Stimulated activated naive CD4-positive, alpha-beta T cell (primary cell): ENCODE measurements at places on chromosomes 7 and 10.

DNA sequence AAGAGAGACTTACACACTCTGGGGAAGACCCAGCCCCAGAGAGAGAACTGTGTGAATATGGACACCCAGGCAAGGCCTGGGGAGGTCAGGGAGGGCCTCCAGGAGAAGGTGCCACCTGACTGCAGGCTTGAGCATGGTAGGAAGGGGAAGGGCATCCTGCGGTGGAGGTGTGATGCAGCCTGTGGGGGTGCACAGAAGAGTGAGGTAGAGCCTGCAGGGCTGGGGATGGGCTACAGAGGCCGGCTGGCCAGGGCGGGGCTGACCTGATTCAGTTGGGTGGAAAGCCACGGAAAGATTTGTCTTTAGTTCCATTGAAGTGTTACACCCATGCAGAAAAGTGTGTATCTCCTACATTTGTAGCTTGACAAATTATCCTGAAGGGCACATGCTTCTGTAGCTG lies 47.6 kb downstream of the ZMIZ1 start:
- DNase-seq, result no peak

GRCh38 chr10:106338486-106338885 lies 826.0 kb downstream of the SORCS1 start:
- DNase-seq, result no peak

DNA sequence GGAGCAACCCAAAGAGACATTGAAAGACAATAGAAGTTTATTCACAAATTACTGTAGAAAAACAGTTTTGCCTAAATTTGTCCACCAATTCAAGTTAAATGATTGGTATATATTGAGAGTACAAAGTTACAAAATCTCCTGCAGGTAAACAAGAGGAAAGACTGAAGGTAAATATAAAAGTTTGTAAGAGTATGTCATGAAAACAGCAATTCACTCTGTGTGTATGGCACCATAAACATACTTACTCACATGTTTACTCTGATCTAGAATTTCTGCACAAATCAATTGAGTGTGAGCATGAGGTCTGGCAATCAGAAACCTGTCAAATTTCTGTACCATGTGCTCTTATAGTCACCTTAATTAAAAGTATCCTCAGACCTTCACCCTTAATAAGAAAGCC lies 800.9 kb upstream of the MBL2 start:
- no peak for DNase-seq

DNA sequence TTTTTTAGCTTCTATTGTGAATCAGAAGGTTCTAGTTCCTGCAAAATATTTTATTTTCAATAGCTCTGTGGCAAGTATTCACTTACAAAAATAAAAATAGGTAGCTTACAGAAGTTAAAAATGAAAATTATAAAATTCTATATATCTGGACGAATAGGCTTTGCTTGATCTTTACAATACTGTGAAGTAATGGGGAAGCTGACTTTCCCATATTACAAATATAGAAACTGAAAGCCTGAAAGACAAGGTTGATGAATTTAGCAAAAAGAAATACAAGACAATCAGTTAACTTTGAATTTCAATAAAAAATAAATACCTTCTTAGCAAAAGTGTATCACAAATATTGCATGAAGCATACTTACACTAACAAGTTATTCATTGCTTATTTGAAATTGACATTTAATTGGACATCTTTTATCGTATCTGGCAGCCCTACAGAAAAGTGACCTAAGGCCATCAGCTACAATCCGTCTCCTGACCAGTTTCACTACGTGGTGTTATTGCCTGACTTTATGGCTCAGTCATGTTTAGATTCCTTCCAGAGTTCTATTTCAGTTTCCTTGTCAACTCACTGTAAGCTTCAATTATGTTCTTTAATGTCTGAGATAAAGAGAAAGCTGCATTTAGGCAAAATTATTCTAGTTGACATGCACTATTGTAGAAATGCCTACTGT lies 310.5 kb upstream of the HGF start:
- no peak for DNase-seq

DNA sequence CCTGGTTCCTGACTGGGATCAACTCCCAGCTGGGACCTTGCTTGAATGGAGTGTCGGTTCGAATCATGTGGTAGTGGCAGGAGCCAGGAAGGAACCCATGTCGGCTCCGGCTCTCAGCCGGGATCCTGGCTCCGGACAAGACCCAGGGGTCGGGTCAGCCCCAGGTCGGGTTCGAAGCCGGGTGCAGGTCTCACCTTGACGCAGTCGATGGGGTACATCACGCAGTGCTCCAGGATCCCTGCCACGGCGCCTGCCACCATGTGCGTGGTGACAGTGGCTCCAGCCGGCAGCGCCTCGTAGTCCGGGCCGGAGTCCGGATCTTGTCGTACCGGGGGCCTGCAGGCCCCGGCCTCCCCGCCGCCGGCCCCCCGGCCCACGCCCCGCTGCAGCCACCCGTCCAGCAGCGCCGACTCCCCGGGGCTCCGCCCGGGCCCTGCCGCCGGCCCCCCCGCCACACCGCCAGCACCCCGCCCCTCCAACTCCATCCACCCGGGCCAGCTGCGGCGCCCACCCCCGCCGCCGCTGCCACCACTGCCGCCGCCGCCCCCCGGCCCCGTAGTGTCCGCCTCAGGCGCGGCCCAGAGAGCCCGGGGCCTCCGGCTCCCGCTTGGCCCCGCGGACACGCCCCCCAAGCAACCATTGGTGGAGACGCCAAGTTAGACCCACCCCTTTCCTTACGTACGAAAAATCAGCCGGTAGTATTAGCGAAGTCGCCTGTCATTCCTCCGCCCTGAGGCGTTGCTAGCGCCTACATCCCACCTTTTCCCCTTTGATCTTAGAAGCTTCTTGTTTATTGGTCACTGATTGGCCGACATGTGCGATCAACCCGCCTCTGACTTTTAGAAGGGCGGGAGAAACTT lies at the start of gene SLC25A28:
Gene SLC25A28, minus strand, starts transcription at position 589 of the 860 bp plus-strand sequence. Its CDS starts 104 bp downstream, at position 485.
- peak; percentile 96 for DNase-seq

DNA sequence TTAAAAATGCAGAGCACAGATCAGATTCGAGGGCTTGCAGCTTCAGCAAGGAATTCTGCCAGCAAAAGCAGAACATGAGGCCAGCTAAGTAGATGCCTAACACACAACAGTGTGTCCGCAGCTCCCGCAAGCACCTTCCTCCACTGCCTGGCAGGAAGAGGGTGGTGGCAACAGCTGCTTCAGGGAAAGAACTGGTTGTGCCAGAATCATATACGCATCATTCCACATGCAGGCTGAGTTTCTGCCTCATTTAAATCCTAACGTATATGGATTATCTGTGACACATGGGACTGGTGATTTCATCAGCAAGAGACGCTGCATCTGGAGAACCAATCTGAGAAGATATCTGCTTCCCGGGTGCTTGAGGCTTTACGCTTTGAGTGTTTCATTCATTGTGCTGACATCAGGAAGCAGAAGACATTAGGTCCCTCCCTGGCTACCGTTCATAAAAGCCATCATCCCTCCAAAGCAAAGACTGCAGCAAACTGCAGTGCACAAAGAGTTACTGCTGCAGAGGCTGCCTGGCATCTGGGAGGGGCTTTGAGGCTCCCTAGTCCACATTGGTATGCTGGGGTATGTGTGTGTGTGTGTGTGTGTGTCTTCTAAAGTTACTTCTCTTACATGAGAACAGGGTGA lies 78.8 kb downstream of the FAM13C start:
- DNase-seq, result no peak

- DNase-seq, result no peak
These were observed 60.6 kb downstream of the MAP3K8 start for GRCh38 chr10:30494558-30494957.

DNA sequence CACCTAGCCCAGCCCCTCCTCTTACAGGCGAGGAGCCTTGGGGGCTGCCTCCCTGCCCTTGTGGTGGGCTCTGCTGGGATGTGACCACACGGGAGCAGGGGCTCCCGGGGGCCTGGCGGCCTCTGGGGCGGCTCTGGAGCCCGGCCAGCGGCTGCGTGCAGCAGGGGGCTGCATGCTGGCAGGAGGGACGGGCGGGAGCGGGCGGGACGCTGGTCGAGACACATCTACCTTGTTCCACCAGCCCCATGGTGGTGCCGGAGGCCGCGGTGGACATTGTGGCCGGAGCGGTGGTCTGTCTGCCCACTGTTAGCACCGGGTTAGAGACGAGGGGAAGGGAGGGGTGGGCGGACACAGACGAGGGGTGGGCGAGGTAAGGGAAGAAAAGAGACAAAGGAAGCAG lies 38.6 kb downstream of the YKT6 start:
- no peak for DNase-seq

GRCh38 chr7:138712652-138713051 lies 11.5 kb upstream of the SVOPL start:
- DNase-seq, result no peak

- DNase-seq, result no peak
These were observed 119.6 kb upstream of the NPY start for GRCh38 chr7:24164401-24164800.

DNA sequence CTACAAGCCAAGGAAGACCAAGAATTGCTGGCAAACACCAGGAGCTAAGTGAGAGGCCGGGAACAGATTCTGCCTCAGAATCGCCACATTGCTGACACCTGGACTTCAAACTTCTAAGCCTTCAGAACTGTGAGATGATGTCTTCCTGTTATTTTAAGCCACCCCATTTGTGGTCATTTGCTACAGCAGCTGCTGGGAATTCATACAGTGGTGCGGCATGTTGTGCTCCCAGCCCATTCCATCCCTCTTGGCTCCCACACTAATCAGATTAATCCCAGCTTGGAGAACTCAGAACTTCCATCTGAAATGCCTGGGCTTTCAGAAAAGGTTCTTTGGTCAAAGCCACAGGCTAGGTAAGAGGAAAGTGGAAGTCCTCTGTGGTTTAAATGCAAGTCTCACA lies 24.9 kb downstream of the TCAF1 start:
- DNase-seq, result no peak

- no peak for DNase-seq
These were observed 123.9 kb downstream of the CACNA2D1 start for GRCh38 chr7:82319674-82320118.

DNA sequence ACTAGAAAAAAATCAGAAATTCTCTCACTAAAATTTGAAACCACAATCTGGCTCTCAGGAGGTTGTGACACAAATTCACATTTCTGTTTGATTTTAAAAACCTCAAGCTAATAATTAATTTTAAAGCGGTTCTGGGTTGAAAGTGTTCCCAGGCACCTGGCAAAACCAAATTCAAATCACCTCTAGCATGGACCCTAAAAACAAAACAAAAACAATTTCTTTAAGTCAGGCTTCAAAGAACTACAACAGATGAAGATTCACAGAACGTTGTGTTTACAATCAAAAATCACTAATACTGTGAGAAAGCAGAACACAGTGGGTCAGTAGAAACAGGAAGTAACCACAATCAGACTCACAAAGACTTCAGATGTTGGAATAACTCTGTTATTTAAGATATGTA lies 7.2 kb upstream of the RELN start:
- no peak for DNase-seq

GRCh38 chr7:149772241-149772955 lies 990 bp downstream of the ZNF467 start:
- peak; percentile 42 for DNase-seq

DNA sequence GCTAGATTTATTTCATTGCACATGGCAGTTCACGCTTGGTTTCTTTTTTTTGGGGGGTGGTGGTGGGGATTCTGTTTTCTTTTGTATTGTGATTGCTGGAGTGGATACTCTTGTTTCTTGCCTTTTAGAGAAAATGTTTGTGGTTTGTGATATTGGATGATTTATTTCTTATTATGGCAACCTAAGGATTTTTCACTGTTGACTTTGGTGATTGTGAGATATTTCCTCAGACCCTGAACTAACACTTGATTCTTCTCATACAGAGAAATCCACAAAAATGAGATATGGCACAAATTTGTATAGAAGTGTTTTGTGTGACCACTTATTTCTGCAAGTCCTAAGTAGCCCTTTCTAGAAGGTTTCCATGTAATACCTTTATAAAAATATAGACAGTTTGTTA lies 871.1 kb downstream of the LRMDA start:
- no peak for DNase-seq

DNA sequence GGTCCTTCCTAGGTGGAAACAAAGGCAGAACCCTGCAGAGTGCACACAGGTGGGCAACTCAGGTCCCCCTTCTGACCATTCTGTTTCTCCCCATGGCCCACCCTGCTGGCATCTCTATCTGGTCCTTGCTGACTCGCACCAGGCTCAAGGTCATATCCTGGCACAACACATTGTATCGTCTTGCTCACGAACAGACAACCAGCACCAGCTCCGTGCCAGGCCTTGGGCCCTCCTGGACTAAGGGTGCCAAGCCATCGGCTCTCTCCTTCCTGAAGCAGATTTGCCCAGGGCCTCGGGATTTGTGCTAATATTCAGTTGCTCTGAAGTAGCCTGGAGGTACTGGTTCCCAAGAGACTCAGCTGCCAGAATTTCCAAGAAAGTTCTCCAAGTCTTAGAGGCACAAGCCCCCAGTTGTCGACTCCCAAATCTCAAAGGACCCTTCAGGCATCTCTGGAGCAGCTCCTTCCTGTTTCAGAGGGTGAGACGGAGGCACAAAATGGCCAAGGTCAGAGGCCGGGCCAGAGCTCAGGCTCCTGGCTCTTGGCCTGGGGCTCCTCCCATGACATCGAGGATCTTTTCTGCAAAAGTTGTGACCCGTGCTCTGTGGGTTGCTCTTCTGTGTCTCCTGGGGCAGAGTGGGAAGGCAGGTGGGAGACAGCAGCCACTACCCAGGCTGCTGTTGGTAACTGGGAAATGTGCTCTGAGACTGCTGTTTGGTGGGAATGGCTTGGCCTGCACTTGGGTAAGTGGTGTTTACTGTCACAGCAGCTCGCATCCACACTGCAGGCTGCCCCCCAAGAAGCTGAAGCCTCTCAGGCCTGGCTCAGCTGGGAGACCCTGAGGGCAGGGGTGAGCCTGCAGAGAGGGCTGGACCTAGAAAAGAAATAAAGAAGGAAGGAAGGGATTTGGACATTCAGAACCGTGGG lies 121.3 kb downstream of the RGS10 start:
- no peak for DNase-seq

DNA sequence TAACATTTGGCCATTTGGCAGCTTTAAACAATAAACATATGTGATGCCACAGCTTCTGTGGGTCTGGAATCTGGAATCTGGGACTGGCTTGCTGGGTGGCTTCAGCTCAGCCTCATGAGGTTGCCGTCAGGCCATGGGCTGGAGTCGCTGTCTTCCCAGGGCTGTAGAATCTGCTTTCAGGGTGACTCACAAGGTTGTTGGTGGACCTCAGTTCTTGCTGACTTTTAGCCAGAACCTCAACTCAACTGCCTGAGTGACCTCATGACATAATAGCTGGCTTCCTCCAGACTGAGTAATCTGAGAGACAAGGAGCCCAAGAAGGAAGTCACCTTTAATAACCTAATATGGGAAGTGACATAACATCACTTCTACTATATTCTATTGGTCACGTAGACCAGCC lies 44.6 kb upstream of the TSPAN13 start:
- DNase-seq, result no peak

GRCh38 chr10:110903280-110904278 lies 15.4 kb downstream of the BBIP1 start:
- DNase-seq, result no peak

DNA sequence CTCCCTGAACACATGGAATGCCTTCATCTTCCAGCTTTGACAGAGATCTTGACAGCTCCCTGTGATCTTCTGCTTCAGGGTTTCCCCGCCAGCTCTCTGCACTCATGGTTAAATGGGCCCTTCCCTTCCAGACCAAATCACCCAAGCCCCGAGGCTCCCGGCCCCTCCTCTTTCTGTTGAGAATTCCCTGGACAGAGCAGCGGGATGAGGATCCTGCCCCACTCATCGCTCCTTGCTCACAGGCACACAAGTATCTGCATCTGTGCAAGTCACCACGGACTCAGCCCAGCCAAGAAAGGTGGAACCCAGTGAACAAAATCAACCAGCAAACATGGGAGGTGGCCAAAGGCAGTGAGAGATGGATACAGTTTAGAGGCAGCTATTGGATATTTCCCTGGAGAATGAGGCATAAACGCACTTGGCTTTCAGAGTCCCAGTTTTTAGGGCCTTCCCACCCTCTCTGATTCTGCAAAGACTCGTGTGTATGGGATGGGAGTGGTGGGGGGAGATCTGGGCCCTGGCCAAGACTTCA lies 37.7 kb upstream of the CXCL12 start:
- DNase-seq, result no peak
